ENCODE measurements at places on chromosomes 12 and 14.
A peak's percentile ranks its signal among the peaks of the same experiment; 100 is the strongest.

- DNase-seq, result no peak
Observed at GRCh38 chr12:125528281-125528680, 463.0 kb downstream of the AACS start.

DNA sequence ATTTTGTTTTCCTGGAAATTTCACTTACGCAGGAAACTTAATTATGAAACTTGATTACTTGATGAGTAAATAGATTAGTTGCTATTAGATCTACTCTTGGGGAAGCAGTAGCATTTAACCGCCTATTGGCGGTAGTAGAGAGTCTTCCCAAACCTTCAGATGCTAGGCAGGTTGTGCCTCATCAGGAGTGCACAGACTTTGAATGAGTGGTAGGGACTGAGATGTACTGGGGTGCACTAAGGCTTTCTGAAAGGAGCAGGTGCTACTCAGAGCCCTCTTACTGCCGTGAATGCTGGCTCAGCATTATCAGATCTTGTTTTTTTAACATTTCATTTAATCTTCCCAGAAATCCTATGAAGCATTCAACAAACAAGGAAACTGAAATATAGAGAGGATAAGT, 7.7 kb downstream of the GATC start:
- peak; percentile 54 for DNase-seq

- no peak for DNase-seq
Observed at GRCh38 chr12:92404921-92405320, 259.3 kb upstream of the BTG1 start.

- DNase-seq, result peak; percentile 31
Observed at GRCh38 chr12:7460375-7461259, 16.7 kb upstream of the CD163L1 start.

- no peak for DNase-seq
Observed at GRCh38 chr14:90532826-90533525, 136.1 kb downstream of the CALM1 start.

DNA sequence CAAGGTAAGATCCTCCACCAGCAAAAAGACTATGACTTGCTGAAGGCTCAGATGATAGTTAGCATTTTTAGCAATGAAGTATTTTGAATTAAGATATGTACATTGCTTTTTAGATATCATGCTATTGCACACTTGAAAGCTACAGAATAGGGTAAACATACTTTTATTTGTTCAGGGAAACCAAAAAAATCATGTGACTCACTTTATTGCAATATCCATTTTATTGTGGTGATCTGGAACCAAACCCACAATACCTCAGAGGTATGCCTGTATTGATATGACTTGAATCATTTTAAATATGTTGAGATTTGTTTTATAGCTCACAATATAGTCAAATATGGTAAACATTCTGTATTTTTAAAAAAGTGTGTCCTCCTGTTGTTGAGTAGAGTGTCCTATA, 96.1 kb downstream of the DIO3 start:
- no peak for DNase-seq

GRCh38 chr14:91484744-91485143, 25.4 kb downstream of the PPP4R3A start:
- peak; percentile 11 for DNase-seq

DNA sequence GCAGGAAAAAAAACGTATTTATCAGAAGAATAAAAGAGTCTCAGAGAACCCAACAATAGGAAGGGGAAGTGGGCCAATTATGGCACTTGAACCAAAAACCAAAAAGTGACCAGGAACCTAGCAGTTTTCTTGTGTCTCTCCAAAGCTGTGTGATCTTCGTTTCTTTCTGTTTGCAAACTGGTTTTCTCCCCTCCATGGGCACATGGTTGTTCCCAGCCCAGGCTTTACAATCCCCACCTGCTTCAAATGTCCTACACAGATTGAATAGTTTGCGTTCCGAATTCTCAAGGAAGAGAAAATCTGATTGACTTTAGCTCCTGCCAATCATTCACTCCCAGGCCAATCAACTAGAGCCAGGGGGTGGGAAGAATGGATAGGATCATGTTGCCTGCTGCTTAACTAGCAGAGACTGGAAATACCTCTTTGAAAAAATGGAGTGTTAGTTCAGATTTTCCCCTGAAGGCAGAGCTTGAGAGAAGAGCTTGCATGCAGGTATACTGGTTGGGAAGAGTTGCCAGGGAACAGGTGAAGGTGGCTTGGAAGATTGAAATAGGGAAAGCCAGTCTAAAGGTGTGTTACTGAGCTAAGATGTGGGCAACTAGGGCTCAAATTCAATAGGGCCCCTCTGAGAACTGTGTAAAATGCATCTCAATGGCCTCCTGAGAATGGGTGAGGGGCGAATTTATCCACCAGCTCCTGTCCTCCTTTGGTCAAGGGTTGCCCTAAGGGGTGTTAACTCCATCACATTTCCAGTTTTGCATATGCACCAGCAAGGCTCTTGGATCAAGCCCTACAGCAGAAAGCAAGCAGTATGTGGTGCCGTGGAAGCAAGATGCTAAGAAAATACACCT, 106.4 kb upstream of the SRRM4 start:
- DNase-seq, result no peak

GRCh38 chr14:74621556-74621955, 9.5 kb upstream of the LTBP2 start:
- DNase-seq, result no peak

- no peak for DNase-seq
Observed at GRCh38 chr12:116441292-116441691, 117.9 kb upstream of the MAP1LC3B2 start.

DNA sequence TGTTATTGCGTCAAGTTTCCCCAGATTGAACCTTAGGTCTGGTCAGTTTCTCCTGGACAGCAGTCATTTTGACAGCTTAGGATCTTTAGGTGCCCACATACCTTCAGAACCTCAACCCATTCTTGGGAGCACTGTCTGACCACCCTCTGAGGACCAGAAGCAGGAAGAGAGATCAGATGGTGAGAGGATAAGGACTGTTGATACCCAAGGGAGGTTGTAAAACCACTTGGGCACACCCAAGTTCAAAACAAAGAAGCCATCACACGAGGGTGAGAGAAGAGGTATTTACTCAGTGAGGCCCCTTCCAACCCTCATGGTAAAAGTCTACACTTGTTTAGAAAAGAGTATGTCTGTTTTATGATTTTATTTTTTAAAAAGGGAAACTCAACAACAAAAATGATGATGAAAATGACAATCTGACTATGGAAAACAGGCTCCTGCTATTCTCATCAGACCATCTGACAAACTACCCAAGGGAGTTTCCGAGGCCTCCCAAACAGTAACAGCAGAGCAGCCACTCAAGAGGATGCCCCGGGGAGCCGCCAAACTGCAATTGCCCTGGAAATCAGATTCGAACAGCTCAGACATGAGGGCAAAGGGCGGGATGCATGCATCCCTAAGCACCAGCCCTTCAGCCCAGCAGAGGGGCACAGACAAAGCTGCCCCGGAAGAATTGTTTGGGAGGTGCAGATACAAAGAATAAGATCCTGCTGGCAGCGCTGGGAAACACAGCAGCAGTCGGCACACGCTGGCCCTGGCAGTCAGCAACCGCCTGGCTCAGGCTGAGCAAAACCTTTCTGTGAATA, 162.6 kb upstream of the PLEKHG7 start:
- DNase-seq, result peak; percentile 49
